Anterior cingulate cortex (tissue), 58 donors: ENCODE measurements at places on chromosomes 4 and X.

DNA sequence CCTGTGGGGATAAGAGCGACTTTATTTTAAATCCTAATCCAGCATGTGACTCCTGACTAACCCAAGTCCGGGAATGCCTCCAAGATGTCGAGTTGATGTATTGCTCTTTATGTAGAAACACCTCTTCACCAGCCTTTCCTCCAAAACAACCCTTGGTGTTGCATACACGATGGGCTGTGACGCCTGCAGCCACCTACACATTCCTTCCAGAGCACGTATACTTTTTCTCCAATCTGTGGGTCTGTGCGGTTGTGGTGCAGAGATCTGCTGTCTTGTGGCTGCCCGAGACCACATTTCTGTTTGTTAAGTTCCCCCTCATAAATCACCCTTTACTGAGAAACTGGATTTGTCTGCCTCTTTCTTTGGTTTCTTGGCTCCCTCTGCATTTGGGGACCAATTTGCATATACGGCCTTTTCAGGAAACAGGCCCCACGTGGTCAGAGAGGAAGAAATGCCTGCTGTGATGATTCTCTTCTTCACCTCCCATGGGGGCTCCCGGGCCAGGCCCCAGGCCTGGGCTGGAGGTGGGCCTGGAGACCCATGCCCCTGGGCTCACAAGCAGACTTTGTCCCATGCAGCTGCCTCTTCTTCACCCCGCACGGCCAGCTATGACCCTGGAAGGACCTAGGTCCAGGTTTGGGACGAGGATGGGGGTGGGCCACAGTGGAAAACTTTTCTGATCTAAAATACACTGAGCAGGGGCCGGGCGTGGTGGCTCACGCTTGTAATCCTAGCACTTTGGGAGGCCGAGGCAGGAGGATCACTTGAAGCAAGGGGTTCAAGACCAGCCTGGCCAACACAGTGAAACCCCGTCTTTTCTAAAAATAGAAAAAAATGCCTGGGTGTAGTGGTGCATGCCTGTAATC is 21.4 kb upstream of the AFAP1 start:
- no peak for DNase-seq

DNA sequence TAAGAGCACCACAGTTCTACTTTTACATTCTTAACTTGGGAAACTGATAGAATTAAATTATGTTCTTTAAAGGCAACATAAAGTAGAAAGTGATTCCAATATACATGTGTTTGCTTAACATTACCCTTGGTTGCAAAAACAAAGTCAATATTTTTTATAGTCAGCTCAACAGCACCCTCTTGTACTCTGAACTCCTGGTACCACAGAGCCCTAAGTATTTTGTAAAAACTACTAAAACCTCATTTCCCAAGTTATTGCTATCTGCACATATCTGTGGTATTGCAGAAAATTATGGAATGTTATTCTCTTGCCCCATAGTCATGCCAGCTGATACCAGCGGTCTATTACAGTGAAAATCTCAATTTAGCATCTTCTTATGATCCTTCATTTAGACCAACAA is 2.9 kb downstream of the KIF4A start:
- no peak for DNase-seq

DNA sequence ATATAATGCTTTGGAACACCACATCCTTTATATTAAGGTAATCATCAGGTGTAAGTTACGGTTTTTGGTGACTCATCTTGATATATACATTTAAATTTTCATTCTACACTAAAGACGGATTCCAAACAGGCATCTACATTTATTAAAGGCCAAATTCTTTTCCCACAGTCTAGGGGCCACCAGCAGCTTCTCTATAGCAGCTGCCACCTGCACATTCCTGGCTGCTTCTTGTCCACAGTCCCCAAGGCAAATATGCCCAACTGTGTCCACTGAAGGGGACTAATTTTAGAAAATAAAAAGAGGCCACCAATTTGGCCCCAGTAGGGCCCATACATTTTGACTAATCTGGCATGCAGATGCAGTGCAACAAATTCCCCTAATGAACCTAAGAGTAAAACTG is 96.6 kb downstream of the EFHC2 start:
- DNase-seq: no peak

- DNase-seq: no peak
These were observed 18.0 kb downstream of the STAP1 start for GRCh38 chr4:67576538-67576937.

GRCh38 chr4:3501126-3501824 is 30.9 kb downstream of the LRPAP1 start:
- DNase-seq: no peak

DNA sequence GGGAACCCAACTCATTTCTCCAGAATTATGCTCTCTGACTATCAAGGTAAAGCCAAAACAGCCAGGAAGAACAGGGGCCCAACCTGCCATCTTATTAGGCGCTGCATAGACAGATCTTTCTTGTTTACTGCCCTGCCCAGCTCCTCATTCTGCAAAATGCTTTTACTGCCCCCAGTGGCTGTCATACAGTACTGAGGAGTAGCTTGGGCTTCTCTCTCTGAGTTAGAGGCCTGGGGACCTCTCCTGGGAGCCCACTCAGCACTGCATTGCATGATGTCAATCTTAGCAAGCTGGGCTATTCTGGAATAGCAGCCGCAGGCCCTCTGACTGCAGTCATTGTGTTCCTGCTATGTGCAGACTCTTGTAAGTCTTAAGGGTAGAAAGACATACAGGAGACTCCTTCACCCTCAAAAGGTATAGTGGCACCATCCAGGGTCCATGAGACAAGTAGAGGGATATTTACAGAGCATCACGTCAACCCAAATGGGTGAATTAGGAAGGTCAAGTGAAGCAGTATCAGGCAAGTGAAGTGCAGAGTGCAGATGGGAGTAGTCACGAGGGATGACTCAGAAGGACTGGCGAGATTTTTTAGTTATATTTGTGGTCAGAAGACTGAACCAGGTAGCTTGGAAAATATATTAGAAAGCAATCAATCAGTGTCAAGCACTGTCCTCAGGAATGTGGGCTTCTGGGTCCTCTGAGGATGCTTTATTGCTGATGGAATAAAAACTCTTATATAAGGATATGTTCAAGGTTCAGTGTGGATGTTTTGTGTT is 294.1 kb upstream of the SFRP2 start:
- no peak for DNase-seq

GRCh38 chrX:46218373-46218772 is 326.8 kb downstream of the ZNF674 start:
- DNase-seq: no peak

DNA sequence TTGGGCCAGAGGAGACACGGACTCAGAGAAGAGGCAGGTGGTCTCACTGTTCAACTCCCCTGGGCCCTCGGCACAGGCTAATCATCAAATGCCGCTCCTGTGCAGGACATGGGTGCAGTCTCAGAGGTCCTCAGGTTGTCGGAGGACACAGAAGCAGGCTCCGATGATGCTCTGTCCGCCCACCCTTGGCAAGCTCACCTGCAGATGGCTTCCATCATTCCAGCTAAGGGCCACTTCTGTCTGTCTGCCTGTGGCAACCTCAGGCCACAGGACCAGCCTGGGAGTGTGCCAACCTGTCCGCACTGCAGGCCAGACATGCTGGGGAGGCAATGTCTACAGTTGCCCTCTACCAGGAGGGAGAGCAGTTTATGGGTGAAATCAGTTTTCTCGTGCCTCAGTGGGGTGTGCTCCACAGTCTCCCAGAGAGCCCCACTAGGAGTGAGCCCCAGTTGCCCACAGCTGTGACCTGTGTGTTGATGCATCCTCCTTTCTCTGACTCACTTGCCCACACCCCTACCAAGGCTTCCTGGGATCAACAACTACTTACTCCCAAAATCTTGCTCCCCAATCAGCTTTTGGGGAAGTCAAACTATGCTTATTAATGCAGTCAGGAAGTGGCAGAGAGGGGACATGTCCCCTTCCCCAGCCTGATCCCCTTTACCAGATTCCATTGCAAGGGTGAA is 55.9 kb downstream of the HTRA3 start:
- no peak for DNase-seq

- DNase-seq: no peak
These were observed 23.9 kb upstream of the MSN start for GRCh38 chrX:65643531-65644052.

GRCh38 chr4:143199503-143199902 is 14.8 kb downstream of the USP38 start:
- DNase-seq: no peak

DNA sequence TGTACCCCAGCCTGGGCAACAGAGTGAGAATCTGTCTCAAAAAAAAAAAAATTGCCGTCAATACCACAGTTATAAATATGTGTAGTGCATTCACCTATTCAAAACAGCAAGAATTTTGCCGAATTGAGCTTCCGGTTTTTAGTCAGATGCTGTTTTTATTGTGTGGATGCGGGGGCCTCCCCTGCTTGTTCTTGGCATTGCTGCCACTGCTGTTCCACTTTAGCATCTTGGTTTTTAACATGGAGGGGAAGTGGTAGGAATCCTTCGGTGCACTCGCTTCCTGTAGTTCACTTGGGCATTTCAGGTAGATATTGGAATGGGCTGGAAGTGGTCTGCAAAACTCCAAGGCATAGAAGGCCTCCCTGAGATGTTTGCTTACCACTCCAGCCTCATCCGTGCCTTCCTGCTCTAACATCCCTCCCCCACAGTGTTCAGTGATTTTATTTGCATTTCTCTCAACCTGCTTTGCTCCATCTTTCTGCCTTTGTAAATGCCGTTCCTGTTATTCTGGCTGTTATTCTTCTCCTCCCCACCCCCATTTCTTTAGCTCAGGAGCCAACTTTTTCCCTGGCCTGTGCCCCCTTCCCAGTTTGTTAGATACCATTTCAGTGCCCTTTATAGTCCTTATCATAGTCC is 25.5 kb downstream of the MOB1B start:
- DNase-seq: no peak

- DNase-seq: no peak
These were observed 93.8 kb downstream of the SLC2A9 start for GRCh38 chr4:9927341-9928007.

DNA sequence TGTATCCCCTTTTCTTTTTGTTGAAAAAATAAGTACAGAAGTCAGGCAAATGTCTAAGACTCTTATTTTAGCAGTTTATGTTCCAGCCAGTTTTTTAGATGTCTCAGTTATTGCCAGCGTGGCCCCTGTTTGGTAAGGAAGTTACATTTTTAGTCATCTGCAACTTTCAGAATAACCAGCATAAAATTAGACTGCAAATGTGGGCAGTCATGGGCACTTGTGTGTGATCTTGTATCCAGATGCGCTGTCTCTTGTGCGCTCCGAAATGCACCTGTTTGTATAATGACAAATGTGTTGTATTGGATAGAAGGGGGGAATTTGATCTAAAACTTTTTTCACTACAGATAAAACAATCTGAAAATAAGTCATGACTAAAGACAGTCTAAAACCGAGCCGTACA is 44.3 kb upstream of the CLCN4 start:
- DNase-seq: no peak

DNA sequence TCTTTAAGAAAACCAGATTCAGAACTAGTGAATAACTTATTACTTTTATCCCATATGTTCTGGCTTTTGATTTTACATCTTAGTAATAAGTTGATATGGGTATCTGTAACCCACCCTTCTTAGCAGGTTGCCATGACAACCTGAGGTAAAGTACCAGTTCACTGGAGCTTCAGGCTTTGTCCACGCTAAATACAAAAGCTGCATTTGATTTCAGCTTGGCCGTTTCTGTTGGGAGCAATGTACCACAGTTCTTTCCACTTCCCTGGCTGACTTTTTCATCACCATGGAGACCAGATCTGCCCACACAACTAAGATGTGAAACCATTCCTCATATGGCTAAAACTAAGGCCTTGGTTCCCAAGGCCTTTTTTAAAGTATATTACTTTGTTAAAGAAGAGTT is 26.1 kb downstream of the KLHL34 start:
- DNase-seq: no peak

DNA sequence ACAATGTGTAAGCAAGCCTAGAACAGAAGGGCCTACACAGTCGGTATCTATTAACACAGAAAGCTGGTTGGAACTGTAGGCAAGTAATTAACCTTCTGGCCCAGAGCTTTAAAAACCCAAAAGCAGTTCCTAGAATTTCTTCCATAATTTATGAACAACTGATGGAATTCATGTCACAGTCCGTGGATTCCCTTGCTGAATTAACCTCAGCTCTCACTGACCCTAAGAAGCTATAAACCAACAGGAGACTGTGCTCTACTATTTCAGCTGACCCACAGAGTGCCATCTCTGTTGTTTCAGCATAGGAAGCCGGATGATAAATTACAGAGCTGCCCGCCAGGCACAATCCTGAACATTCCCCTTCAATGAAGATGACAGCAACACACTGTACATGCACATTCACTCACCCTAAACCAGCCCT is 157.3 kb downstream of the PRDM5 start:
- DNase-seq: no peak

DNA sequence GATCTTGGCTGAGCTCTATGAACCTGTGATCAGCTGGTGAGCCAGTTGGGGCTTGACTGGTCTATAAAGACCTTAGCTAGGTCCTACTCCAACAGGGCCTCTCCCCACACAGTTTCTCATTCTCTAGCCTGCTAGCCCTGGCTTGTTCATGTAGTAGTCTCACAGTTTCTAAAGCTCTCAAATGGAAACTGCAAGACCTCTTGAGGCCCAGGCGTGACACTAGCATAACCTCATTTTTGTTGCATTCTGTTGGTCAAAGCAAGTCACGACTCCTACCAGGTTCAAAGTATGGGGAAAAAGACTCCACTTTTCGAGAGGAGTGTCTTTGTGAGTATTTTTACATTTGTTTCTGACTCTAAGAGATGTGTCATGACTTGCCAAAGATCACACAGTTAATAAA is 50.9 kb downstream of the CEP44 start:
- DNase-seq: no peak

DNA sequence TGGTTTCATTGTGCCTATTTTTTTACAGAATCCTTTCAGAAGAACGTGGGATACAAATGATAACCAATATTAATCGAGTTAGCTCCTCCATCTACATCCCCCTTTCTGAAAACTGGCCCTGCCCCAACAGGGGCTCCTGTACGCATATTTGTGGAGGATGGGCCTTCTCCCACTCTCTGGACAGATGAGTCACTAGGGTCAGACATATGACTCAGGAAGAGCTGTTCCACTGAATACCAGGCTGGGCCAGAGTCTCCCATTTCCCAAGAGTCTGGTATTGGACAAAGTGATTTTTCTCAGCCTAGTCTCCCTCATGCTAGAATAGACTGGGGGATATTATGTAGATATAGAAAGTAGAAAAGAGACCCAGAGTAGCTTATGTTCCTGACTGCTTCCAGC is 142.4 kb downstream of the TSPAN5 start:
- no peak for DNase-seq

- no peak for DNase-seq
These were observed 32.9 kb downstream of the CPEB2 start for GRCh38 chr4:15035159-15035558.
